Activated effector memory CD4-positive, alpha-beta T cell treated with Interleukin-2 at 50 U/mL for 16 hours (primary cell): ENCODE measurements at places on chromosomes 7 and 10.

DNA sequence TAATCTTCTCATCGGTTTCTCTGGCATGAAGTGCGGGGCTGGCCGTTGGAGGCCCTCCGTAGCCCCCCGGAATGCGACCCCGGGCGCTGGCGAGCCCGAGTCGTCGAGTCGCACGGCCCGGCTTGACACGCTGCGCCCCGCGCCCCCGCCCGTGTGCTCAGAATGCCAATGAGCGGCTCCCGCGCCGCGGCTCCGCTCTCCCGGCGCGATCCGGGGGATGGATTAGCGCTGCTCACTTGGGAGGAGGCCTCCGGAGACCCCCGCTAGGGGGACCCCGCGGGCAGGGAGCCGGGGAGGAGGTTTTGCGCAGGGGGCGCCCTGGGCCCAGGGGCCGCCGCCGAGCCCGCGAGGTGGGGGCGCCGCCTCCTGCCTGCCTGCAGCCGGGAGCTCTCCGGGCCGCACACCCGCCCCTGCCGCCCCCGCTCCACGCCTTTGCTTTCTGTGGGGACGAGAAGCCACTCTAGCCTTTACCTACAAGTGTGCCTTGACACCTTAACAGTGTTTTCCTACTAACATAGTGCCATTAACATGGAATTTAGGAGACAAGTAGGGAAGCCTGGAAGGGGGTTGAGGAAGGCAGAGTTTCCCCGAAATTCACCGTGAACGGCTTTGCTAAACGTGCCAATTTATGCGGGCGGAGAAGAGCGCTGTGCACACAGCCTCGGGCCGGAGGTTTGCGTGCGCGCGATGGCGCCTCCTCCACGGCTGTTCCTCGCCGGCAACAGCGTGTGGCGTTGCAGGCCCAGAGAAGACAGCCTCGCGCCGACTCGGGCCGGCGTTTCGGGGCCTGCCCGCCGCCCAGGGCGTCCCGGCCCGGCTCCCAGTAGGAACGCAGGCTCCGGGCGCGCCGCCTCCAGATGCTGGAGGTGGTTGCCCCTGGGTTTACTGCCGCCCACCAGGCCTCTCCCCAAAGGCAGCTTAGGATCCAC lies 7.1 kb downstream of the SHH start:
- DNase-seq: peak; percentile 14

DNA sequence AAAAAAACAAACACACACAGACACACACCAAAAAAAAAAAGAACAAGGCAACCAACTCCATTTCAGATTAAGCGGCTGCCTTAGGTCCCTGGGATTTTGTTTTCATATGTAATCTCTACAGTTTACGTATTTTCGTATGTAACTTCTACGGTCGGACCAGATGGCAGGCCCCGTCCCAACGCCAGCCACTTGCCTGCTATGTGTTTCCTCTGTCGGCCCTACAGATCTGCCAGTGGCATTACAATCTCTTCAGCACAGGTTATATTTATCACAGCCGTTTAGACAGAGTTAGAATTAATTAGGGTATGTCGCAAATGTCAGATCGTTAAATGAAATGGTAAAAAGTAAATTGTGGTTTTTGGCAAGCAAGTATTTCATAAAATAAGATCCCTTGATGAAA lies 99.3 kb downstream of the DNAJB6 start:
- DNase-seq: no peak

GRCh38 chr7:111756687-111757178 lies 194.4 kb upstream of the IMMP2L start:
- no peak for DNase-seq

DNA sequence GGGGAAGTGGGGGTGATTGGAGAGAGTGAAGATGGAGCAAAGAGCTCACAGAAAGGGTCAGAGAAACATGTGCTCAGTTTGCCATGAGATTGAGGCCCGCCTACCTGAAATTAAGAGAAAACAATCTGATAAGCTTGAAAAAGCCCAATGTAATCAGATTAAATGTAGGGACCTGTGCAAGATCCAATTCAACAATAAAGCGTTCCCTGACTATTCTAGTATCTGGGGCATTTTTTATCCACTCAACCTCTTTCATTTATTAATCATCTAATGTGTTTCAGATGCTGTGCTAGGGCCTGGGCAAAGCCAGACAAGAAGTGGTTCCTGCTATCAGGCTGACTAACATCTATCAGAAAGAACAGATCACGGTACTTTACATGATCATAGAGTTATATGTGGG lies 238.4 kb upstream of the MYO3A start:
- DNase-seq: no peak

DNA sequence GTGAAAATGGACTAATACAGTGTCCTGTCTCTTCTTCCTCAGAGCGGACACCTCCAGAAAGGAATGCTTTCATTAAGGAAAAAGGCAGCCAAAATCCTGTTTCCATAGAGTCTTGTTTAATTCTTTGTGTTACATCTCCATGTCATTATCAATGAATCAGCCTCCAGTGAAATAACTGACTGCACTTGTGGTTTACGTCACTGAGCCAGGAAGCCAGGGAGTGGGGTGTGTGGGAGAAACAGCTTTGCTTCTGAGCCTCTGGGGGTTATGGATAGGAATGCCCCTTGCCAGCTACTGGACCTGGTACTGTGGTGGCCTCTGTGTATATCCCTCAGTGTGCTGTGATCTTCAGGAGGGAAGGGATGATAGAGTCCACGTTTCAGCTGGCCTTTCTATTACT lies 416.8 kb downstream of the GALNT17 start:
- DNase-seq: no peak

DNA sequence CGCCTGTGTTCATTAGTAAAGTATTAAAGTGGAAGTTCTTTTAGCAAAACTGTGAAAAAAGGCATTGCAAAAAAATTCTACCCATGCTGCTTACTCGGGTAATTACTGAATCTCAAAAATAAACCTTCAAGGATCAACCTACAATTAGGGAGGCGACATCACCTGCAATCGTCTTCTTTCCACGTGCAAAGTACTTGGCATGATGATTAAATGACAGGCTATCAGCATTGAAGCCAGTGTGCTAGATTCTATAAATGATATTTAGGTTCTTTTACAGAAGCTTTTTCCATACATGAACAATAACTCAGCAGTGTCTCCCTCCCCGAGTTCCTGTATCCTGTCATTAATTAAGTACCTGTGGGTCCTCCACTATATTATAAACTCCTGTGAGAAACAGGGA lies 105.8 kb downstream of the SFMBT2 start:
- DNase-seq: no peak
